ENCODE measurements at places on chromosomes 4 and X.

- no peak for DNase-seq
Measured at GRCh38 chr4:150694438-150694837, 112.5 kb downstream of the MAB21L2 start.

DNA sequence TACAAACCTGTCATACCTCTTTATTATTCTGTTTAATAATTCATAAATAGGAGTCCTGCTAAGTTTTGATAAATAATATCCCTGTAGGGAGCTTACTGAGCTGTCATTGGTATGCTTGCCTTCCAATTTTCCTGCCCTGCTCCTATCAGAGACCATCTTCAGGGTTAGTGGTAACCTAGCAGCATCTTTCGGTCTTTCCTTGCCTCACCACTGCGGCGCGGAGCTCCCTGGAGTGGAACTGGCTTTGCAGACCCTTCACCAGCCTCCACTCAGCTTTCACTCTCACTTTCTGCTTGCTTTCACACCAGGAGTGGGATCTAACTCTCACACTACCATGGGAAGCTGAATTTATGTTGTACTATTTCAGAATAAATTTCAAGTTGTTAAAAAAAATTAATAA is 481.7 kb upstream of the ATOH1 start:
- DNase-seq = peak; percentile 24

DNA sequence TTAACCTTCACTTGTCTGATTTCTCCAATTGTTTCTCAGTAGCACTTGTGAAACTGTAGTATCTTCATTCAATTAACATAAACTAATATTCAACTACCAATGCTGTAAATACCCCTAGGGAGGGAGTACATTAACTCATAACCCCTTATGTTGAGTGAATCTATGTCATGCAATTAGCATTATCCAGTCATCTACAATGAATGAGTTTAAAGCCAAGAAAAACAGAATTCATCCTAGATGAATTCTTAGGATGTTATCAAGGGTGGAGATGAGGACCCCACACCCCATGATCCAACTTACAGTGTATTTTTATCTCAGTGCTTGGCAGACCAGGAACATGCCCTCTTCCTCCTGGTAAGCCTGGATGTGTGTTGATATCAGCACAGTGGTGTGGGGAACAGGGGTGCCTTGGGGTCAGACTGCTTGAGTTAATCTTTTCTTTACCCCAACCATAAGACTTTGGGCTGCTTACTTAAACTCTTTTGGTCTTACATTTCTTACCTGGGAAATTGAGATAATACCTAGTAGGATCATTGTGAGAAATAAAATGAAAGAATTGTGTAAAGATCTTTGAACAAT is 62.1 kb upstream of the SCOC start:
- no peak for DNase-seq

DNA sequence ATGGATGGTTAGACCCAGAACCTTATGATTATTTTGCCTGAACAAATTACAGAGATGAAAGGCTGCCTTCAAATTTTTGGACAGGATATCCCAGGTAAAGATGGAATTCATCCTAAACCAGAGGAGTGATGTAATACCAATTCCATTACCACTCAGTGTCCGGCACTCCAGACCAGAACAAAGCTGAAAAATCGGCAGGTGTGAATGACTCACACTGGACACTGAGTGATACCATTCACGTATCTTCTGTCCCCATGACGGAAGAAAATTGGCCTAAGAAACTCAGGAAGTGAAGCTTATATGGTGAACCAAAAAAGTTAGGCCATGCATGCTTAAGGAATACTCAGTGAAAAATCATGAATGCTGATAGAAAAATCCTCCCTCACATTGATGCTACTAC is 34.5 kb downstream of the PALLD start:
- DNase-seq = no peak

DNA sequence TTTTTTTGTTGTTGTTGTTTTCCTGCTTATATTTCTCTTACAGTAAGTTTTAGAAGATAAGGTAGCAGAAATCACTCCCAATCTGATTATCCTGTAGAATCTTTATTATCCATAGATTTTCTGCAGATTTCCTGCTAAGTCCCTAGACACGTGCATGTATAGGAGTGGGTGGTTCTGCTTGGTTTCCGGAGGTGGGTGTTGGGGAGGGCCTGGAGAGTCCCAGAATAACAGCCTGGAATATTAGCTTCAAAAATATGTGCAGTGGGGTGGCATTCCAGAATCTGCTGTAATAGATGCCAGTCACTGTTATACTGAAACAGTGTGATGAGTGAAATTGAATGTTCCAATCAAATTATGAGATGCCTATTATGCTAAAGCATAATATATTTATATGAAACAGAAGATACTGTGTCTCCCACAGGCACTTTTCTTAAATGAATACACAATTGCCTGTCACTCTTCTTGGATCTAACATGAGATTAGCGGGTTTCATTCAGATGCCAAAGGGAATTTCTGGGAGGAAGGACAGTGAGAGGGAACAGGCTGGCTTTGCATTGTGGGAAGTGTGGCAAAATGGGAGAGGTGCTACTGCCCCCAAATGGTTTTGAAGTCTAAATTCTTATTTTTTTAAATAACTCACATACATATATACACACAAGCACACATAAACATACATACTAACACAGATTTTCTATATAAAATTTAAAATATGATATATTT is 37.6 kb downstream of the C4orf50 start:
- DNase-seq = peak; percentile 11
